ENCODE measurements at places on chromosomes 3 and 15. TPM values are rescaled to one million over a fixed set of nuclear protein-coding genes. Genes with fewer than 3 reads are reported as not detected.

GRCh38 chr3:141441381-141442364, 45.2 kb upstream of the RASA2 start:
- DNase-seq, result peak; percentile 72

GRCh38 chr3:111899966-111900365, 40.9 kb downstream of the PHLDB2 start:
- no peak for DNase-seq

GRCh38 chr3:86967062-86967461, 23.9 kb downstream of the VGLL3 start:
- DNase-seq, result no peak

DNA sequence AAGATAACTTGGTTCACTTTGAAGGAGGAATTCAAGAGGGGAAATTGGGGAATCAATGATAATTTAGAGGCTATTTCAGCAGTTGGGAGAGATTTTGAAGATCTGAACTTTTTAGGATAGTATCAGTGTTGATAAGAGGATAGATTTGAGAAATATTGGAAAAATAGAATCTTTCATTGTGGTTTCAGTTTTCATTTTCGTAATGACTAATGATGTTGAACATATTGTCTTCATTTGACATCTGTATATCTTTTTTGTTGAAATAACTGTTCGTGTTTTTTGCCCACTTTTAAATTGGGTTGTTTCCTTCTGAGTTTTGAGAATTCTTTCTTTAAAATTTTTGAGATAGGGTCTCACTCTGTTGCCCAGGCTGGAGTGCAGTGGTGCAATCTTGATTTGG, 21.1 kb downstream of the ECT2 start:
- DNase-seq, result no peak

DNA sequence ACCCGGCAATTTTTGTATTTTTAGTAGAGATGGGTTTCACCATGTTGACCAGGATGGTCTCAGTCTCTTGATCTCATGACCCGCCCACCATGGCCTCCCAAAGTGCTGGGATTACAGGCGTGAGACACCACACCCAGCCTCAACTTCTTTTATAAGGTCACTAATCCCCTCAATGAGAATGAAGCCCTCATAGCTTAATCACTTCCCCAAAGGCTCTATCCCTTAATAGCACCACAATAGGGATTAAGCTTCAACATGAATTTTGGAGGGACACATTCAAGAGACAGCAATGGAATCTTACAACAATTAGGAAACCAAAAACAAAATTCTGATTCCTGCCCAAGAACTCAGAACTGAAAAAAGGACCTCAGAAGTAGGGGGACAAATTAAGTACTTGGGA, 126.8 kb downstream of the ATP1B3 start:
- no peak for DNase-seq

DNA sequence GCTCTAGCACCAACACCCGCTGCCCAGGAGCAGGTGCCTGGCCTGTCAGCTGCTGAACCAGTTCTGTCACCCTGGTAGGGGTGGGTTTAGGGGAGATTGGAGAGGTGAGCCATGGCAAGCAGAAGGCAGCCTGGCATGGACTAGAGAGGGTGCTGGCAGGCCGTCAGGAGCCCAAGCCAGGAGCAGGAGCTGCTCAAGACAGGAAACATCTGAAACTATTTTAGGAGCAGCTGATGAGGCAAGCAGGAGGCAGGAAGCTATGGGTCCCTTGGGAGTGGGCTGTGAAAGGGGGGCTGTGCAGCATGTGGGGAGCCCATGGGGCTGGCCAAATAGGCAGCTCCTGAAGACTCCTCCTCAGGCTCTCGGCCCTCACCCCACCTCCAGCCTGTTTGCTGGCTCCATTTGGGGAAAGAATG, 2.3 kb downstream of the INKA1 start:
- peak; percentile 84 for DNase-seq

DNA sequence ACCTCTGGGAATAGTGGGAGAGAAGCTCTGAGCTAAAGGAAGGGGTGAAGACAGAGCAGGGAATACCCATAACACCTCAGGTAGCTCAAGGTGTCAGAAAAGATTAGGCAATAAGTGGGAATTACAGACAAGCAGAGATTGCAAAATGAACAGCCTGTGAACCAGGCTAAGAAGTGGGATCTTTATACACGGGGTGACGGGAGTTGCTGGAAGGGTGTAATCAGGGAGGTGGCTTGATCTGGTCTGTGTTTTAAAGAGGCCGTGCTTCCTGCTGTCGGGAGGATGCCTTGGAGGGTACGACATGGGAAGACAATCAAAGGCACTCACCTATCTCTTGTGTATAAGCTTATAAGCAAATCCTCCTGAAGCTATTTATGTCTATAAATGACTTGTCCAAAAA, 216.3 kb downstream of the CLSTN2 start:
- no peak for DNase-seq

GRCh38 chr3:140206196-140207040, 271.4 kb downstream of the CLSTN2 start:
- peak; percentile 44 for DNase-seq

GRCh38 chr15:85403745-85404144, 23.3 kb downstream of the AKAP13 start:
- peak; percentile 64 for DNase-seq

DNA sequence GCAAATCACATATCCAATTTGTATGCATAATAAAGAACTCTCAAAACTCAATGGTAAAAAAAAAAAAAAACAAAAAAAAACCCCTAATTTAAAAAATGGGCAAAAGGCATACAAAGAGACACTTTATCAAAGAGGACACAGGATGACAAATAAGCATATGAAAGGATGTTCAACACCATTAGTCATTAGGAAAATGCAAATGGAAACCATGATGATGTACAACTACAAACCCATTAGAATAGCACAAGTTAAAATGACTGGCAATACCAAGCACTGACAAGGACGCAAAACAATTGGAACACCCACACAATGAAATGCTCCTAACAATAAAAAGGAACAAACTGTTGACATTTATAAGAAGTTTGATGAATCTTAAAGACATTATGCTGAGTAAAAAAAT, 63.4 kb upstream of the ADAMTS17 start:
- no peak for DNase-seq

Gene COMMD4
- 61.7 TPM for total RNA-seq

Gene MGLL
- total RNA-seq, result 82.1 TPM

Gene ECE2
- total RNA-seq, result not detected

Gene PEX5L
- under 0.01 TPM for total RNA-seq

Gene CP
- total RNA-seq, result not detected

Gene GOLGA8Q
- total RNA-seq, result 0.43 TPM
